ENCODE measurements at places on chromosomes 7 and 10.

DNA sequence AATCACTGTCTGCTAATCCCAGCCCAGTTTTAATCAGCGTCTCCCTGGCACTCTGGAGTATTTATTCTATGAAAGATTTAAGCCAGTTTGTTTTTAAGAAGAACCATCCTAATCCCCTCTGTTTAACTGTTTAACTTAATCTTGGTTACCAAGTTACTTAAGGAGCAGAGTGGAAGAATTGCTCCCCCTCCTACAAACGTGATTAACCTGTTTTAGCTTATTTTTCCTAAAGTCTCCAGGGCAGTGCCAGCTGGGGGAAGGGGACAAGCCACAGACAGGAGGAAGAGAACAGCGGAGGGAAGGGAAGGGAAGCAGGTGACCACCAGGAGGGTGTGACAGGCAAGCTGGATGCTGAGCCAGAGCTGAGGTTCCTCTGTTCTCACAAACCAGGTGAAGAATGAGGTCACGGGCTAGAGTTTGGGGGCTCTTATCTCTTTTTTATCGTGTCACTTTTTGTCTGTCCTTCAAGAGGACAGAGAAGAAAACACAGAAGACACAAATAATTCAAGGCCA lies 1.7 kb downstream of the SLC13A4 start:
- DNase-seq, result no peak

GRCh38 chr7:100166317-100166940 lies 2.0 kb downstream of the GAL3ST4 start:
- DNase-seq, result no peak

DNA sequence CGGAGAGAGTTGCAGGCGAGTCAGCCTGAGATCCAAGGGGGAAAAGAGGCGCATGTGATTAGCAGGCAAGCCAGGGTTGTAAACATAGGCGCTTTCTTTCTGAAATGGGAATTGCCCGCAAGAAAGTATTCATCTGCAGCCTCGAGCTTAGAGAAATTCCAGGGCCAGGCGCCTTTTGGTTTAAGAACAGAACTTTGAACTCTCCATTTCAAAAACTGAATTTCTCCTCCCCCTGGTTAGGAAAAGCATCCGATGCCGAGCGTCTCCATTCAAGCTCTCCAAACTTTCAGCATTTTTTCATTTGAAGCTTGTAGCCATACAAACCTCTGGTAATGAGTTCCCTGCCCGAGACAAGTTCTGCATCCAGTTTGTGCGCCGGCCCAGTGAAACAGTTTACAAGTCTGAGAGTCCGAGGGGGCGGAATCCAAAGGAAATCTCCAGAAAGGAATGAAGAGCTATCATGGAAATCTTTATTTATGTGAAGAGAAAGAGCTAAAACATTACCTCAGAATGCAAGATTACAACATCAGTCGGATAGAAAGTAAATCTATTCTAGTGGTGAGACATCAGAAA lies 69.9 kb downstream of the FAM204A start:
- no peak for DNase-seq

DNA sequence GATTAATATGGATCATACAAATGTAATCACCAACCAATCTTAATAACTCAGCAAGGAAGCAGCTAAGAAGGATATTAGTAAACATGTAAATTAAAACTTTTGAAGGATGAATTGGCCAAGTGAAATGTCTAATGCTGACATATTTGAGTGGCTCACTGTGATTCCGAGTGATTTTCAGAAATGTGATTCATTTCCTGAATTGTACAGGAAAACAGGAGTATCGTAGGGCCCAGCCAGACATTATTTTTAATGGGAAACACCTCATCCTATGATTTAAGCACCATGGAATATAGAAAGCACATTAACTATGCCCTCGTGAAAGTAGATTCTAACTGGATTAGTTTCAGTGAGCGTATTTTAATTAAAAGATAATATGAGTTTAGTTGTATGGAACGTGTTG lies 82.3 kb downstream of the LHFPL3 start:
- DNase-seq, result no peak

DNA sequence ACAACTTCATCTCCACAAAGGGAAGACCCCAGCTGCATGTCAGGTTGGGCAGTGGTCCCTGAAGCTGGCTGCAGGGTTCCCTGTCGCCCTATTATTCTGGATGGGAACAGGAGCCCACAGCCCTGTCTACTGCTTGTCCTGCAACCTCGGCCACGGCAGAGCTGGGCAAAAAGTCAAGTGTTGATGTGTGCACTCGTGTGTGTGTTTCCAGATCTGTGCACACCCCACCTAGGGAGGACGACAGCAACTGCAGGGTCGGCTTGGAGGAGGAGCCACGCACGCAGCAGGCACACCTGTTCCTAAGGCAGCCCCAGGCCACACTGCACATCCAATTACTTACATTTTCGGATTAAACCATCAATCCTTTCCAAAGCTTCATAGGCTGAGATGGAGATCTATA lies 23.6 kb downstream of the PITRM1 start:
- no peak for DNase-seq

DNA sequence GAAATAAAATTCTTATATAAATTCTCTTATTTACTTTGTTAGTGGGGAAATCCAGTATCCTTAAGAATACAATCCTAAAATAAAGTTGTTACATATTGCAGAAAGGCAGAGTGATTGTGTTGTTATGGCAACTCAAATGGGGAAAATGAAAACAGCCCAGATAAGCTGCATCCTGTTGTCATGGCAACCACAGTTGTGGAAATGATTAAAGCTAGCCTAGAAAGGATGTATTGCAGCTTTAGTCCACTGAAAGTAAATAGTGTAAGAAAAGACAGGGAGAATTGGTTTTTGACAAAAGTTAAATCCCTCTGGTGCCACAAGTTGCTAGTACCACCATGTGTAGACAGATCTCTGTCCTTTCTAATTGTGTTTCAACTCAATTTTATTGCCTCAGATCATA lies 43.2 kb downstream of the BTRC start:
- DNase-seq, result peak; percentile 49

GRCh38 chr10:93615576-93616235 lies 3.4 kb downstream of the PDE6C start:
- no peak for DNase-seq

GRCh38 chr7:137475966-137476365 lies 132.4 kb upstream of the PTN start:
- DNase-seq, result no peak

DNA sequence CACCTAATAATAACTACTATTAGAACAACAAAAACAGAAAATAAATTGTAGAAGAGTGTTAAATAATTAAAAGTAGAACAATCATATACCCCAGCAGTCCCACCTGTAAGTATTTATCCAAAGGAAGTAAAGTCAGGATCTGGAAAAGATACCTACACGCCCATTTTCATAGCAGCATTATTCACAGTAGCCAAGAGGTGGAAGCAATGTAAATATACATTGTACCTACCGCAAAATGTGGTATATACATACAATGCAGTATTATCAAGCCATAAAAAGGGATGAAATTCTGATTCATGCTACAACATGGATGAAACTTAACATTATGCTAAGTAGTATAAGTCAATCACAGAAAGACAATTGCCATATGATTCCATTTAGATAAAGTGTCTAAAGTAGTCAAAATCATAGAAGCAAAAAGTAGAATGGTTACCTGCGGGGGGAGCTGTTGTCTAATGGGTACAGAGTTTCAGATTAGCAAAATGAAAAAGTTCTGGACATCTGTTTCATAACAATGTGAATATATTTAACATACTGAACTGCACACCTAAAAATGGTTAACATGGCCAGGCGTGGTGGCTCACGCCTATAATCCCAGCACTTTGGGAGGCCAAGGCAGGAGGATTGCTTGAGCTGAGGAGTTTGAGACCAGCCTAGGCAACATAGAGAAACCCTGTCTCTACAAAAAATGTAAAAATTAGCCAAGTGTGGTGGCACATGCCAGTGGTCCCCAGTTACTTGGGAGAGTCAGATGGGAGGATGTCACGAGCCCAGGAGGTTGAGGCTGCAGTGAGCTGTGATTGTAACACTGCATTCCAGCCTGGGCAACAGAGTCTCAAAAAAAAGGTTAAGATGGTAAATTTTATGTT lies 6.0 kb upstream of the TMED4 start:
- DNase-seq, result peak; percentile 18

- DNase-seq, result no peak
Observed at GRCh38 chr7:129383542-129384132, 50.6 kb upstream of the STRIP2 start.

- no peak for DNase-seq
Observed at GRCh38 chr7:104240401-104240800, 32.6 kb upstream of the ORC5 start.

GRCh38 chr7:156585926-156586325 lies 54.6 kb upstream of the RNF32 start:
- no peak for DNase-seq

GRCh38 chr7:5094641-5095040 lies 49.0 kb downstream of the RBAK start:
- no peak for DNase-seq

DNA sequence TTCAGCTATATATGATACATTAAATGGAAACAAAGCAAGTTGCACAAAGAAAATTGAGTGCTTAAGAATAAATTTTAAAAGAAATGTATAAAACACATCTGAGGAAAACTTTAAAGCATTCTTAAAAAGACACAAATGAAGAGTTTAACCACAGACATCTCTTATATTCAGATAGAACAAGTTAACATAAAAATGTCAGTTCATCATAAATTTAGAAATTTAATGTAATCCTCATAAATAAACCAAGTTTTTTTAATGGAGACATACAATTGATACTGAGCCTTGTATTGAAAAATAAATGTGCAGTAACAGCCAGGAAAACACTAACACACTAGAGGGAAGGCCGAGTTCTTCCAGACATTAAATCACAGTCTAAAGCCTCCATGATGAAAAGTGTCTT lies 243.9 kb upstream of the MKLN1 start:
- DNase-seq, result no peak

DNA sequence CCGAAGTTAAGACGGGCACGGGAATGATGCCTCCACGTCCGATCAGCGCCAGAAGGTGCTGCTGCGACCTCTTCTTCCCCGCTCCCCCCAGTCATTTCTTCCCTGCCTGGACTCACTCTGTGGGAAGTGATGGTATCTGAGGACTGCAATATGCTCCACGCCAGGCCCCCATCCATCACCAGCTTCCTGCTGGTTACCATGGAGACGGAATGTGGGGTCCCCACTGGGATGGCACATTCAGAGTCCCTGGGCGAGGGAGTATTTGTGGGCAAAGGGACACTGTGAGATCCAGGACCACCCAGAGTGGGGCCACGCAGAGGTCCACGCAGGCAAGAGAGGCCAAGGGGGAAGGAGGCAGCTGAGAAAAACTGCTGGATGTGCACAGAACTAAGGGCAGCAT lies 39.7 kb downstream of the CARD11 start:
- DNase-seq, result no peak

GRCh38 chr7:102849538-102849937 lies 63.3 kb upstream of the LRRC17 start:
- no peak for DNase-seq

DNA sequence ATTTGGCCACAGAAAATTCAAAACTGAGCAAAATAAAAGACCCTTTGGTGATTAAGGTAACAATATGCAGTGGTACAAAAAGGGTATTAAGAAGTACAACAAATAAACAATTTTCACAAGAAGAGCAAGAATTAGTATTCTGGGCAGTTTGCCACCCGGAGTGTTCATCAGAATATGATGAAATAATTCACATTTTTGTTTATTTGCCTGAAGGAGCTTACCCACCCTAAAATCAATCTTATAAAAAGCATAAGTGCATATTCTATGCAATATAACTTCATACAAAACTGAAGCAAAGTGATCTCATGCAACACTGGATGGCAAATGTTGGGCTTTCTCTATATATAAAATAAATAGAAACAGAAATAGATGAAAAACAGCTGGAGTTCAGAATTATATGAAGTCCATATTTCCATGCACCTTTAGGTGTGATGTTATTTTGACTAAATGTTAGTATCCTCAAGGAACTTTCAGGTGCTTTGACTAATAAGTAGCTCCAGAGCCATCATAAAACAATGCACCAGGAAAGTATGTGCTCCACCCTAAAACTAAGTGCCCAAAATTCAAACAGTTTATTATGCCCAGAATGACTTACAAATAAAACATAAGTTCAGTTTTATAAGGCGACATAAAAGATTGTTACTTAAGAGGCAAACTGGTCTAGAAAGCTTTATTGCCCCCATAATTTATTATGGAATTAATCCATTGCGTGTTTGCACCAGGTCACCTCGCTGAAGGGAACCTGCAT lies 474.3 kb downstream of the SEMA3D start:
- DNase-seq, result no peak

GRCh38 chr7:11895337-11895736 lies 63.3 kb upstream of the THSD7A start:
- no peak for DNase-seq

DNA sequence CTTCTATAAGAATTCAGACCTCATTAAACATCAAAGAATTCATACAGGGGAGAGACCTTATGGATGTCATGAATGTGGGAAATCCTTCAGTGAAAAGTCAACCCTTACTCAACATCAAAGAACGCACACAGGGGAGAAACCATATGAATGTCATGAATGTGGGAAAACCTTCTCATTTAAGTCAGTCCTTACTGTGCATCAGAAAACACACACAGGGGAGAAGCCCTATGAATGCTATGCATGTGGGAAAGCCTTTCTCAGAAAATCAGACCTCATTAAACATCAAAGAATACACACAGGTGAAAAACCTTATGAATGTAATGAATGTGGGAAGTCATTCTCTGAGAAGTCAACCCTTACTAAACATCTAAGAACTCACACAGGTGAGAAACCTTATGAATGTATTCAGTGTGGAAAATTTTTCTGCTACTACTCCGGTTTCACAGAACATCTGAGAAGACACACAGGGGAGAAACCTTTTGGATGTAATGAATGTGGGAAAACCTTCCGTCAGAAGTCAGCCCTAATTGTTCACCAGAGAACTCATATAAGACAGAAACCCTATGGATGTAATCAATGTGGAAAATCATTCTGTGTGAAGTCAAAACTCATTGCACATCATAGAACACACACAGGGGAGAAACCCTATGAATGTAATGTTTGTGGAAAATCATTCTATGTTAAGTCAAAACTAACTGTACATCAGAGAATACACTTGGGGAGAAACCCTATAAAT lies 24.1 kb downstream of the ZNF37A start:
- no peak for DNase-seq
